ENCODE measurements at places on chromosomes 12 and 14. TPM values are rescaled to one million over a fixed set of nuclear protein-coding genes. Genes with fewer than 3 reads are reported as not detected.

The LBHD2 gene
- polyA plus RNA-seq = not detected

The STYK1 gene
- polyA plus RNA-seq = 1.0 TPM

The LRRK2 gene
- 21.8 TPM for polyA plus RNA-seq

- no peak for DNase-seq
These were observed 144.0 kb upstream of the KRR1 start for GRCh38 chr12:75655315-75655806.

DNA sequence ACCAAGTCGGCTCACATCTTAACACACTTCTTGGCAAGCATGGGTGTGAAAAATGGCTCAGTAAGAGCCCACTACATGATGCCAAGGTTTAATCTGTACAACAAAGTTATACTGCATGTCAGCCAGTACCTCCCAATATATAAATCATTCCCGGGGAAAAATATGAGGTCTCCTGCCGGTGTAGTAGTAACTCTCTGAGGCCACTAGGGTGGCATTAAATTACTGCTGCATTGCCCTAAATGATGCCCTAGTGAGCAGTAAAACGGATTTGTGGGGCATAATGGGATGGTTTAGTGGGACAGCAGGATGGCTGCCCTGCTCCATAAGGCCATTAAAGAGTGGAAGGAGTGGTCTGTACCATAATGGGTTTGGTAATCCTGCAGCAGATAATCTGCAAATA, 267.7 kb downstream of the MED13L start:
- DNase-seq = no peak

DNA sequence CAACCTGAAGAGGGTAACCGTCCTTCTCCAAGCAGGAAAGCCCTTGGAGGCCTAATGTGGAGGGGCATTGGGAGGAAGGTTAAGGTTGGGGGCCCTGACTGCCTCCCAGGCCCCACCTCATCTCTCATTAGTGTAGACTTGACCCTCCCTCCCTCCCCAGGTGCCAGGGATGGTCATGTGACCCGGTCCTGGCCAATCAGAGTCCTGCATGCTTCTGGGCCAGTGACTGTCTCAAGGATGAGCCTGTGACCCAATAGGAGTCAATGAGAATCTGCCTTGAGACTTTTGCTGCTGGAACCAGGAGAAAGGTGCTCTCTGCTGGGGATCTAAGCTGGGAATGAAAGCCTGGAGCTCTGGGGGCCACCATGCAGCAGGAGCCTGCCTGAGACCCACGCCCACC, 70.8 kb downstream of the NCOR2 start:
- DNase-seq = no peak

Data from left renal pelvis (tissue), 4 donors.